ENCODE measurements at places on chromosomes 12 and 14. TPM values are rescaled to one million over a fixed set of nuclear protein-coding genes. Genes with fewer than 3 reads are reported as not detected.
A peak's percentile ranks its signal among the peaks of the same experiment; 100 is the strongest.

SMARCC2 gene
- 114 TPM for total RNA-seq

FAM186B gene
- not detected for total RNA-seq

HOXC10 gene
- not detected for total RNA-seq

NOS1 gene
- total RNA-seq, result not detected

GPRC5D gene
- total RNA-seq, result not detected

SLC6A13 gene
- total RNA-seq, result not detected

MANSC1 gene
- total RNA-seq, result 0.63 TPM

- ATAC-seq, result peak; percentile 29
Observed at GRCh38 chr14:69695322-69696203, 71.4 kb upstream of the SRSF5 start.

DNA sequence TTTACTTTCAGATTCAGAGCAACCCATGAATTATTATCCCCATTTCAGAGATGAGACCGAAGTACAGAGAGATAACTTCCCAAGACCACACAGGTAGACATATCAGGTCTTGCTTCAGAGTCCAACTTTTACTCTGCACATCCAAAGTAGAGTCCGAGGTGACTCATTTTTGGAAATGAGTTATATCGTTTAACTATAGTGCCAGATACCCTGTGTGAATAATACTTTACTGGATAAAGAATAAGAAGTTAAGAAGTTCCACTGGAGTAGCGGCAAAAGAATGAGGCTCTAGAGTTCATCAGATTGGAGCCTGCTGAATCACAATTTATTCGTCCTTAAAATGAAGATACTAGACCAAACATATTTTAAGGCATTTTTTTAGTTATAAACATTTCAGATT, 124.7 kb downstream of the EPS8 start:
- no peak for ATAC-seq

- no peak for ATAC-seq
Observed at GRCh38 chr12:76820888-76821482, 57.1 kb downstream of the ZDHHC17 start.

DNA sequence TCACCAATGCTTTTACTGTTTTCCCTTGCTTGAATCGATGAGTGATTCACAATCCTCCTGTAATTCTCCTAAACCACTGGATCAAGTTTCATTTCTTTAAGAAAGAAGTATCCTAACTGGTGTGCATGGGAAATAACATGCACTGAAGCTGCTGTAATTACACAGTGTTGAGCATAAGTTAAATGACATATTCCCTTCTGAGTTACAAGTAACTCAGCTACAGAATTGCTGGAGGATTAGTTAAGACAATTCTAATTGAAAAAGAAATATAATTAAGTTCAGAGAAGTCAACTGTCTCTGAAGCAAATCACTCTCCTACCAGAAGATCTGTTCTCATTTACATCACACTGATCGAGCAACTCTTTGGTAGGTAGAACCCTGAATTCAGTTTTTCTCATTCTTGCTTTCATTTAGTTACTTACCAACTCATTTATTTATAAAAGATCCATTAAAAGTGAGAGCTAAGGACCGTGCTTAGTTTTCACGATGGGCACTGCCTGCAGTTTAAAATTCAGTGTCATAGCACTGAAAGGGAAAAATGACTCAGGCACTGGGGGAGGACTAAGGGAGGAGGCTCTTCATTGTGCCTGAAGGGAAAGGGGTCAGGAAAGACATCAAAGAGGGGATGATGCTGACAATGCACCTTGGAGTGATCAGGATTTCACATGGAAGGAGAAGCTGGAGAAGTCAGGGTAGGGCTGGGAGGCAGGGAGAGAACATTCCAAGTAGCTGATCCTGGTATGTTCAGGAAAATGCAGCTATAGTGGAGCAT, 327.2 kb downstream of the EMP1 start:
- no peak for ATAC-seq

- ATAC-seq, result peak; percentile 28
Observed at GRCh38 chr12:66813137-66813892, 134.4 kb upstream of the GRIP1 start.

- peak; percentile 44 for ATAC-seq
Observed at GRCh38 chr12:118404876-118405521, 28.6 kb downstream of the SUDS3 start.

DNA sequence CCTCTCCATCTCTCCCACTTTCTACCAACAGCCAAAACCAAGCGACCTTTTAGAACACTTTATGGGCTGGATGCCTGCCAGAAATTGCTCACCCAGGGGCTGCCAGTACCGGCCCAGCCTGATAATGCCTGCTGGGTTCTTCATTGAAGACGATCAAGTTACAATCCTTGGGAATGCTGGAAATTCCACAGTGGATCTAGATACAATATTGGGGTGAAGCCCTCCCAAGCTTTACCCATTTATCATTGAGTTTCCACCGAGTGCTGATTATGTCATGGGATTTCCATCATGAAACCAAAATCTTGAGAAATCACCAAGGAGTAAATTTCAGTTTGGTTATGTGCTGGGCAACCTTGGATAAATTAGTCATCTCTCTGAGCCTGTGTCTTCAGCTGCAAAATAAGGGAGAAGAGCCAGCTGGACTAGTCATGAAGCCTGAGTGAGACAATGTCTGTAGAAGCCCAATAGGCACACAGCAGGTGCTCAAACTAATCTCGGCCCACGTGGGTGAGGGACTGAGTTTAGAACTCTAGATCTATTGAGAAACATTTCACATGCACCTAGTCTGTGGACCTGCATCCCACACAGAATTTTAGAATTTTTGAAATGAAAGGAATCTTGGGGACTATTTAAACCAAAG, 75.5 kb upstream of the CLMN start:
- ATAC-seq, result peak; percentile 60

- no peak for ATAC-seq
Observed at GRCh38 chr14:75579338-75579864, 981 bp downstream of the FLVCR2 start.

- ATAC-seq, result no peak
Observed at GRCh38 chr14:70130482-70130881, 58.3 kb downstream of the SLC8A3 start.

DNA sequence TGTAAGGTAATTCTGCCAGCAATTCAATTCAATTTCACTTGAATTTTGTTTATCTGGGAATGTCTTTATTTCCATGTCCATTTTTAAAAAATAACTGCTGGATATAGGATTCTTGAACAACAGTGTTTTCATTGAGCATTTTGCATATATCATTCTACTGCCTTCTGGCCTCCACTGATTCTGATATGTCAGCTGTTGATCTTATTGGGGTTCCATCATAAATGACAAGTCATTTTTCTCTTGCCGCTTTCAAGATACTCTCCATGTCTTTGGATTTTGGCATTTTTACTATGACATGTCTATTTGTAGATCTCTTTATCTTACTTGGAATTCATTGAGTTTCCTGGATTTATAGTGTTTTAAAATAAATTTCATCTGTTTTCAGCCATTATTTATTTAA, 180.5 kb upstream of the LMNTD1 start:
- ATAC-seq, result no peak

DNA sequence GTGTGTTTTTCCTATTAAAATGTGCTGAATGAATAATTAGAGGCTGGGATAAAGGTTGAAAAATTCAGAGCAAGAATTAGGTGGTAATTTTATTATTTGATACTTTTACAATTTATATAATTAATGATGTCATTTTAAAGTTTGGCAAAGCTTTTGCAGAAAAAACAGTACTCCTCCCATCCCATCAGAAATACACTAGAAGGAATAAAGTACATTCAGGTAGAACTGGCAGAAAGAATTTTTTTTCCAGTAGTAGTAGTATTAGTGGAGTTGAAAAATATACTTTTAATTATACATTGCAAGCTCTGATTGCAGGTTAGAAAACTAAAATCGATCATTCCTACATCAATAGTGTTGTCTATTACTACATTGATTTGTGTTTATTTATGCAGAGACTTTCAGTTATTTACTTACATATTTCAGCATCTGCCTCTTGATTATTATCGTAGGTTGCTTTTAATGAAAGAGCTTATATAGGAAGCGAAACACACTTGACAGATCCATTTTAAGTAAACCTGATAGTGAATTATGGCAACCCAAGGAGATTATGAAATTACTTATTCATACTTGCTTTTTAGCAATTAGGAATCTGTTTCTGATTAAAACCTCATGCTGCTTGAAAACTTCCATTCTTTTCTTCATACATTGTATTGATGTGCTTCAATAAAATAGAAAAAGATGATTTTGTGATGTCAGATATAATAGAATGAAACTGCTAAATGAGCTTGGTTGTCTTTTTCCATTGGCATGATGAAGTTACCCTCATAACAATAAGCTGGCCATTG, 10.1 kb downstream of the FOXG1 start:
- no peak for ATAC-seq

DNA sequence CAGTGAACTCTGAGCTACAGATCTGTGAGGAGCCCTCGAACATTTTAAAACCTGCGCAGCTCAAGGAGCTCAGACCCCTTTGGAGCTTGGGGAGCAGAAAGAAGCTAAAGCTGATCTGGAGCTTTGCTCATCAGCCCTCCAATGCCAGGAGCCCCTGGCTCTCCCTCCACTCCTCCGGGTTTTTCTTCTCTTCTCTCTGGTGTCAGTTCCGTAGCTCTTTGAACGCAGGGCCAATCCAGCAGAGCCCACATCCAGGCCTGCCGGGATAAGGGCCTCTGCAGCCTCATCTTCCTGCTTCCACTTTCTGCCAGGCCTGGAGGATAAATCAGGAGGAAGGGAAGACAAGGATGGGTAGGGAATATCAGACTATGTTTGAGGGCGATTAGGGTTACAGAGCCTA, 6.0 kb downstream of the HOXC4 start:
- ATAC-seq, result no peak

DNA sequence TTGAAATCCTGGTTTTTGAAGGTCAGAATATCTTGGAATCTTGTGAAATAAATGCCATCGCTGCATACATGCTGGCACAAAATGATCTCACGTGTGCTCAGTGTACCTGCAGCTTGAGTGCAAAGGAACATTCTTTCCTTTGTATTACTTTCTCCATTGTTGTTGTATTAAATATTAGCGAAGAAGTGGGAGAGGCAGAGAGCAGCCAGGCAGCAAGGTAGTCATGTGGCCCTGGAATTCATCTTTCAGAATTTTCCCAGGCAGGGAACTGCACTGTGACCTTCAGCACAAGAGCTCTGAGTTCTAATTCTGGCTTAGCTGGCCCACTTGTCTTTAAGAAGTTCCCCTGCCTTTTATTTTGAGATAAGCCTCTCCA, 145.5 kb downstream of the PRKCH start:
- ATAC-seq, result no peak

- no peak for ATAC-seq
Observed at GRCh38 chr12:45051572-45052125, 750 bp upstream of the DBX2 start.

- peak; percentile 90 for ATAC-seq
Observed at GRCh38 chr12:121391619-121392324, 8.1 kb upstream of the RNF34 start.

DNA sequence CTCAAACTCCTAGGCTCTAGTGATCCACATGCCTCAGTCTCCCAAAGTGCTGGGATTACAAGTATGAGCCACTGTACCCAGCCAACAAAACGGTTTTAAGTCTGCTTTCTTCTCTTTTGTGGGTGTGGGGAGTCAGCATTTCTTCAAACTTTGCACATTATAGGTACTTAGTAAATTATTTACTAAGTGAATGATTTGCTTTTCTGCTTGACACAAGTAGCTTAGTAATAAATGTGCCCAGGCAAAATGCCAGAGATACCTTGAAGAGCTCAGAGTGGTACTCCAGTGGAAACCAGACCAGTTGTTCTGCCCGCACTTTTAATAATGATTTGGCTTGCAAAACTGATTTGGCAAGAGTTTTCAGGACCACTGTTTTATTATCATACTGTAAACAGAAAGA, 15.0 kb downstream of the DEPDC4 start:
- no peak for ATAC-seq

DNA sequence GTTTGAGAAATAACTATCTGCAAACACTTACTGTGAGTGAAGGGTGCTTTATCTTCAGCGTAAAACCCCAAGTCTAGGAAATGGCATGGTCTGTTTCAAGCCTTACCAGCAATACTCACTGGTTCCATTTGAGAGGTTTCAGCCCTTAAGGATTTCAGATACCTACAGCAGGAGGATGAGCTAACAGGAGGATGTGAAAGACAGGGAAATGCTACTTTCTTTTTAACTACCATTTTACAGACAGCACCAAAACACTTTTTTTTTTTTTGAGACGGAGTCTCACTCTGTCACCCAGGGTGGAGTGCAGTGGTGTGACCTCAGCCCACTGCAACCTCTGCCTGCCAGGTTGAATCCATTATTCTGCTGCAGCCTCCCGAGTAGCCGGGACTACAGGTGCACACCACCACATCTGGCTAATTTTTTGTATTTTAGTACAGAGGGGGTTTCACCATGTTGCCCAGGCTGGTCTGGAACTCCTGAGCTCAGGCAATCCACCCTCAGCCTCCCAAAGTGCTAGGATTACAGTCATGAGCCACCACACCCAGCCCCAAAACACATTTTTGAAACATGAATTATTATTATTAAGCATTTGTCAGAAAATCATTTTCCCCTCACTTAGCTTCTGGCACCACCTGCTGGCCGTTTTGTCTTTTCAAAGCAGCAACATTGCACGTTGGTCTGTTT, 4.6 kb downstream of the MTRFR start:
- peak; percentile 5 for ATAC-seq

GRCh38 chr12:74415633-74416032, 122.0 kb upstream of the ATXN7L3B start:
- no peak for ATAC-seq

DNA sequence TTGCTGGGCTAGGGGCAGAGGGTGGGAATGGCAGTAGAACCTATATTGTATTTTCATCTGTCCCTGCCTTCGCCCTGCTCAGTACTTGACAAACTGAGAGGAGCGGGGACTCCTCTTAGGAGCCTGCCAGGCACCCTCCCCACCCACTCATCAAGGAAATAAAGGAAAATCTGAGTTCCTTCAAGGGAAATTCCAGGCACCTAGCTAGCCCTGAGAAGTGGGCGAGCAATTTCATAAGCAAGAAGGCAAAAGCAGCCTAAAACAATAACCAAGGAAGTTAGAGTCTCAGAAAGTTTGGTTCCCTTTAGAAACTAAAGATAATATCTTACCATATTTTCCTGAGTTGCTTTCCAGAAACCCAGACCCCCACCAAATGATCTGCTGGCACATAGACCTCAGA, 10.6 kb upstream of the PLEKHD1 start:
- no peak for ATAC-seq

All from activated T-helper 17 cell treated with anti-CD3 and anti-CD28 coated beads, Interleukin-2, amount 50 U/mL, for 72 hours (primary cell).